ENCODE measurements at places on chromosomes 1 and 21. TPM values are rescaled to one million over a fixed set of nuclear protein-coding genes. Genes with fewer than 3 reads are reported as not detected.

Gene LAMTOR5
- total RNA-seq, result 123 TPM

Gene CLEC20A
- total RNA-seq, result not detected

DNA sequence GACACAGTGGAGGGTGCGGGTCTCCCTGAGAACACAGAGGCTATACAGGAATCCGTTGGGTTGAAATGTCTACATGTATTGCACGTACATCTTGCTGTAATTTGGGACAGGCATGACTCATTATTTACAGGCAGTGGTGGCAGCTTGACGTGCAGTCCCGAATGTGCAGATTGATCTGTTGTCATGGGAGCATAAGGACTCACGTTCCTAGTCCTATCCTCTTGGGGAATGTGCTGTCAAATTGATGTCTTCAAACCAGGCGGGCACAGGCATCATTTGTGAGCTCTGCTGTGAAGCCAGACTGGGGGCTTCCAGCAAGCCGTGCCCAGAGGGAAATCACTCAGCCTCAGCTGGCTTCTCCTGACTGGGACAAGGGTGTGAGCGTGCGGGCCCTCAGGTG is 40.5 kb downstream of the S100B start:
- DNase-seq, result no peak

DNA sequence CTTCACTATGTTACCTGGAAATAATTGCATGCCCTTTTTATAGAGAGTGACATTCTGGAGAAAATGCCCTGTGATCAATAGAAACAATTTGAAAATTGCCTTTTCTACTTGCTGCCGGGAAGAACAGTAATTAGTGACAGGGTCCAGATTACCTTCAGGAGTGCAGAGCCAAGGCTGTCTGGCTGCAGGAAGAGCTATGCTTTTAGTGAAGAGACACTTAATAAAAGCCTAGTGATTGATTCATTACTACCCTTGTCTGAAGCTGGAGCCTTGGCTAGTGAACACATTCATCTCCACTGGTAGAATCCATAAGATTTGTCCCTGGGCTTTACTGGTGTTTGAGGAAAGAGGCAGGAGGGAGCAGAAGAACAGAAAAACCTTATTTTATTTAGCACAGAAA is 12.9 kb upstream of the DNASE2B start:
- no peak for DNase-seq

DNA sequence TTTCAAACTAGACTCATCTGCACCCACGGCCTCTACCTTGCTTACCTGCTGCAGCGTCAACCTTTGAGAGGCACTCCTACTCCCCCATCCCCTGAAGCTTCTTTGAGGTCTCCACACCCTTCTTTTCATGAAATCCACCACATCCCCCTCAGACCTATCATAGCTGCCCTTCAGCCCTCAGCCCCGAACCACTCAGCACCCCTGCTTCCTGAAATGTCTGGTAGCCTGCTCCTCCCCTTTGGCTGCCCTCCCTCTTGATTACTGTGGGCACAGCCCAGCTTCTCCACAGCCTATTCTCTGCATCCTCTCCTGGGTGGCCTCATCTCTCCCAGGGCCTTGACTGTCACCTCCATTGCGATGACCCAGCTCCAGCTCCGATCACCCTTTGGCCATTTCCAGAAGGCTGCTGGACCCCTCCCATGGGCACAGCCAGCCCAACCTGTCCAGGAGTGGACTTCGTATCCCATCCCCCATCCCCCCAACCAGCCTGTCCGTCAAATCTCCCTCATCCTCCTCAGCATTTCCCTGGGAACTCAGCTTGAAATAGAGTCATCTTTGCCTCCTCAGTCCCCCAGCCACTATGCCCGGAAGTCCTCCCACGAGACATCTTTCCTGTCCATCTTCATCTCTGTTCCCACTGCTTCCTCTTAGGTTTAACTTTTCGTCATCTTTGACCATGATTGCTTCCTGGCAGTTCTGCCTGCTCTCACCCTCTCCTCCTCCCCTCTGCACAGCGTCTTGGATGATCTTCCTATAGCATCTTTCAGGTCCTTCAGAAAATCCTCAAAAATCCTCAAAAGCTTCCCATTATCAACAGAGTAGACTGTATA is 6.1 kb upstream of the ADORA1 start:
- no peak for DNase-seq

Gene MNDA
- not detected for total RNA-seq

Data from Daoy (cell line).